Fibroblast of skin of left quadriceps (primary cell): ENCODE measurements at places on chromosomes 16 and 17.

- no peak for DNase-seq
Measured at GRCh38 chr17:80599546-80600305, 55.1 kb downstream of the RPTOR start.

- no peak for DNase-seq
Measured at GRCh38 chr16:54519161-54519695, 232.6 kb upstream of the IRX3 start.

- DNase-seq, result no peak
Measured at GRCh38 chr17:10339051-10339450, 33.8 kb downstream of the MYH13 start.

- no peak for DNase-seq
Measured at GRCh38 chr17:1966274-1967086, 58.7 kb downstream of the RTN4RL1 start.

DNA sequence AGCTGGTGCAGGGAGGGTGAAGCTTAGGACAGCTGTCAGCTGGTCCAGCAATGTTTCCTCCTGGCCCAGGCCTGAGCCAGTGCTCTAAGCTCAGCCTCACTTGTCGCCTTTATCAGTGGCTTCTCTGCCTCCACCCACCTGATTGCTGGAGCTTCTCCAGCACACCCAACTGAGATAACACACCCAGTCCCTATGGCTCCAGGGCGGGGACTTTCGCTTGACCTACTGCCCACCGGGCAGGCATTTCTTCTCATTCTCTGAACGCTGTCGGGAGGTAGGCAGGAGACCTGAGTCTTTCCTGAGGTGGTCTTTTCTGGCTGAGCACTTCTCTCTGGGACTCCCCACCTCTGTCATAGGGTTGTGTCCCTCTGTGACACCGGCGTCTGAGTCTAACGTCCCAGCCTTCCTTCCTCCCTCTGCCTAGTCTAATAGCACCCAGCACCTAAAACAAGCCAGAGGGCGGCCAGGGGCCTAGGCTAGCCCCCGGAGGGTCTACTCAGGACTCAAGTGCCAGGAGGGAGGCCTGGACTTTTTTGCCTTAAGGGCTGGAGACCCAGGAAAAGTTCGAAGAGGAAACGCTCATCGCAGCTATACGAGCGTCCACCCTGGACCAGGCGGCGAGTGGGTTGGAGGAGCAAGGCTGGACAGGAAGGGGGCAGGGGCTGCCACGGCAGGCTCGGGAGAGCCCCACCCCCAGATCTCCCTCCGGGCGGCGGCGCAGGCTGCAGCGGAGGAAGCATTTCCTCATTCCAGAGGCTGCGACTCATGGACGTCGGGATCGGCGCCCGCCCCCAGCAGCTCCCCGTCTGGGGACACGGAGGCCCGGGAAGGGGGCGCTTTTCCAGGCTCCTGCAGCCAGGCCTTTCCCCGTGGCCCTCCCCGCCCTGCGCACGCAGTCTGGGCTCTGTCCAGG lies 756 bp downstream of the TAX1BP3 start:
- peak; percentile 84 for DNase-seq

GRCh38 chr17:61406971-61407911 lies 7.6 kb downstream of the TBX2 start:
- no peak for DNase-seq

- DNase-seq, result no peak
Measured at GRCh38 chr17:41382394-41382793, 288 bp upstream of the KRT34 start.

DNA sequence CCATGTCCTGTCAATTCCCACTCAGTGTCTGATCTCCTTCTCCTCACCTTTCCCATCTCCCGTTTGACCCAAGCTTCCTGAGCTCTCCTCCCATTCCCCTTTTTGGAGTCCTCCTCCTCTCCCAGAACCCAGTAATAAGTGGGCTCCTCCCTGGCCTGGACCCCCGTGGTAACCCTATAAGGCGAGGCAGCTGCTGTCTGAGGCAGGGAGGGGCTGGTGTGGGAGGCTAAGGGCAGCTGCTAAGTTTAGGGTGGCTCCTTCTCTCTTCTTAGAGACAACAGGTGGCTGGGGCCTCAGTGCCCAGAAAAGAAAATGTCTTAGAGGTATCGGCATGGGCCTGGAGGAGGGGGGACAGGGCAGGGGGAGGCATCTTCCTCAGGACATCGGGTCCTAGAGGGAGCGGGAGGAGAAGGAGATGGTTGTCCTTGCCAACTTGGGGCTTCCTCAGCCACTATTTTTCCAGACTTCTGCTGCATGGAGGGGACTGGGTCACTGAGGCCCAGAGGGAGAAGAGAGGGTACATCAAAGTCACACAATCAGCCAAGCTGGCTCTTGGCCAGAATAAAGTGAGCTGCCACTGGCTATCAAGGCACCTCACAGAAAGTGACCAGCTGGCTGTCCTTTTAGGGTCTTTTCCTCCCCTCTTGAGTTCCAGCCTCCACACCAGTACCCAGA lies 1.9 kb upstream of the TBC1D10B start:
- no peak for DNase-seq

DNA sequence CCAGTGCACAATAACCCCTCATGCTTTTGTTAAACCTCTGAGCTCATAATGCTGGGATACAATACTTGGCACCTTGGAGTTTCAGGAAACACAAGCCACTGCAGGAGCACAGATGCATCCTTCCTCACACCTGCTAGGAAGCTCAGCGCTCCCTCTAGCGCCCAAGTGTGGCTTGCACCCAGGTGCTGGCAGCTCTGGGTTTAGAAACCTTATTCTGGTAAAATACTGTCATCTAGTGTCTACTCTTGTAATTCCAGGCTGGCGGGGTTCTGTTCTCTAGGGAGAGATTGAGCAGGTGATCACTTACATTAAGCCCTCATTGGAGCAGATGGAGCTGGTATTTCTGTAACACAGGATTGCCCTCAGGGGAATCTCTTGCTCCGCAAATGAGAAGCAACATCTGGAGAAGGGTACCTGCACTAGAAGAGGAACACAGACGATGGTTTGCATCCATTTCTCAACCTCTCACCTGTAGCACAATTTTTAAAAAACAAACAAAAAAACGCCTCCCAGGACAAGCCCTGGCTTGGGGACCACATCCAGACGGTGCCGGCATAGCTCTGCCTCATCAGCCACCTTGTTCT lies 1.5 kb downstream of the CCL1 start:
- peak; percentile 66 for DNase-seq

DNA sequence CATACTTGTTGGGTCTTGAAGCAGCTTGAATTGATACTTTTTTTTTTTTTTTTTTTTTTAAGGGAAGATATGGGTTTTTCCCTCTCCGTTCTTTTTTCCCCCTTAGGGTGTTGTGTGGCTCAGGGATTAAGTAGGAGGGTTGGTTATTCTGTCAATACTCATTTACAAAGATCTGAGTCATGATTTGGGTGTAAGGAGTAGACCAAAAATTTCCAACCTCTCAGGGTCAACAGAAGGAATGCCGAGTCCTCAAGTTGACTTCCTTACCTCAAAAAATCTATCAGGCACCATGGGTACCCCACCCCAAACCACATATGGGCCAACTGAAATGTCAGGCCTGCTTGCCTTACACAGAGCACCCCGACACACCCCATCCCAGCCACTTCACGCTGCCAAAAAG lies 230.5 kb downstream of the CCDC182 start:
- DNase-seq, result no peak

DNA sequence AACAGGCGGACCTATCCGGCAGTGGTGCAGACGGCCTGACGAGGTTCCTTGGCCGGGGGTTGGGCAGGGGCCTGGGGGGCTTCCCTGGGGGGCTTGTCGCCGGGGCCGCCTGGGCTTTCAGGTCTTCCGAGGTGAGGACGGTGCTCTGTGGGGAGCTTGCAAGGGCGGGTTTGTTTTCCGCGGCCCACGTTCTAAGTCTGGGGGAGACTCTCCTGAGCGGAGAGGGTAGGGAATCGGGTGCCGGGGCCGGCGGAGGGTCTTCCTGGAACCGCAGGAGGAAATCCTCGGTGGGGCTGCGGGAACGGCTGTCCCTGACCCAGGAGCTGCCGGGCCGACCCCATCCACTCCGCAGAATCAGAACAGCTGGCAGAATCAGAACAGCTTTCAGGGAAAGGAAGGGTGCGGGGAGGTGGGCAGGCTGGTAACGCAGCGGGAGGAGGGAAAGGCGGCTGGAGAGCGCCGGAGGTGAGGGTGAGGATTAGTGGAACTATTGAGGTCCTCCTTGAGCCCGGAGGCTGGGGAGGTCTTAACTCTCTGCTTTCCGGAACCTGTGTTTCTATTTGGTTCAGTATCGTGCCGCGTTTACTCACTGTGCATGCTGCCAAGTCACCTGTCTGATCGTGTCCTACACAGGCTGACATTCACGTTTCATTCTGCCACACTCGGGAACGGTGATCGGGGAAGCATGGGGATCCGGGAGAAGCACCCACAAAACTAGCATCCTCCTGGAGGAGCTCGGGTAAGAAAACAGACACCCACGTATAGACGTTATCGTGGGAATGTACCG lies 28.9 kb downstream of the CPSF4L start:
- DNase-seq, result no peak

GRCh38 chr16:3971261-3971660 lies 90.7 kb upstream of the CREBBP start:
- DNase-seq, result no peak

DNA sequence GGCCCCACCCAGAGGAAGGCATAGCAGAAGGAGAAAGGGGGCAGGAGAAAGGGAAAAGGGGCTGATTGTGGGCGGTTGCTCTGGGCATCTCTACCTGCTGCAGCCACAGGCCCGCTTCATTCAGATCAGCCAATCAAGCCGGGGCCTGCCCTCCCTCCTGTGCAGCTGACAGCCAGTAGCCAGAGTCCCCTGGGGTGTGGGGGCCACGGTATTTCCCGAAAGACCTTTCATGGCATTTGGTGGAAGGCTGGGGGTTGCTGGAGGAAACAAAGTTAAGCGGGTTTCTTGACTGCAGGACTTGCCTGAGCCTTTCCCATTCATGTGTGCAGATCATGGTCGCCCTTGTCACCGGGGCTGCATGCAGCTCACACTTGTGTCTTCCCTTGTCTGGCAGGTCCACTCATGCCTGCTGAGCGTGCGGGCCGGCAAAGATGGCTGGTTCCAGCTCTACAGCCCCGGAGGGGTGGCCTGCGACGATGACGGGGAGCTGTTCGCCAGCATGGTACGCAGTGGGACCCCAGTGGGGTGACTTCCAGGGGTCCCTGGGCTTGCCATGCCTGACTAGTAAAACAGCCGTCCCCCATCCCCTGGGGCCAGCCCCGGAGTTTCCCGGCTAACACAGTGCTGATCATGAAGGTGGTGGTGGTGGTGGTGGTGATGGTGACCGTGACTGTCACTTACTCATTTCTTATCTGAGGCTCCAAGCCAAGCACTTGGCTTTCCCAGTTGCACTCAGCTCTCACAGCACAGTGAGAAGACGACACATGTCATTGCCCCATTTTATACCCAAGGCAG lies 82.7 kb upstream of the PLCG2 start:
- no peak for DNase-seq

- no peak for DNase-seq
Measured at GRCh38 chr16:46775214-46775613, 27.1 kb upstream of the MYLK3 start.

GRCh38 chr17:41383690-41384089 lies 1.6 kb upstream of the KRT34 start:
- no peak for DNase-seq

- no peak for DNase-seq
Measured at GRCh38 chr17:69084911-69085310, 24.2 kb upstream of the ABCA9 start.

- no peak for DNase-seq
Measured at GRCh38 chr16:52561910-52562741, 15.2 kb upstream of the TOX3 start.
